ENCODE measurements at places on chromosomes 4 and X.

DNA sequence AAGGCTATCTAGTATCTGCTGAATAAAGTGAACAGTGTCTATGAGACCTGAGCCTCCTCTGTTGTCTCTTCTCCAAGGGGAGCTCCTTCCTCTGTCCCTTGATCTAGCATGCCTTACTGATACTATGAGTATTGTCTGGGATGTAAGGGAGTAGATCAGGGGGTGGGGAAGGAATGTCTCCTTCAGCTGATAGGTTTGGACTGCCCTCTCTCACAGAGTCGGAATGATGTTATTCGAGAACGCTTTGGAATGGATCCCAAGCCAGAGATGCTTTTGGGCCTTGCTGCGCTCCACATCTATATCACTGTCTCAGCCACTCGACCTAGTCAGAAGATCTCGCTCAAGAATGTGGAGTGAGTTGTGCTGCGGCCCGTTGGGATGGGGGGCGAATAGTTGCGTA is 68.3 kb upstream of the PRPS1 start:
- no peak for DNase-seq

DNA sequence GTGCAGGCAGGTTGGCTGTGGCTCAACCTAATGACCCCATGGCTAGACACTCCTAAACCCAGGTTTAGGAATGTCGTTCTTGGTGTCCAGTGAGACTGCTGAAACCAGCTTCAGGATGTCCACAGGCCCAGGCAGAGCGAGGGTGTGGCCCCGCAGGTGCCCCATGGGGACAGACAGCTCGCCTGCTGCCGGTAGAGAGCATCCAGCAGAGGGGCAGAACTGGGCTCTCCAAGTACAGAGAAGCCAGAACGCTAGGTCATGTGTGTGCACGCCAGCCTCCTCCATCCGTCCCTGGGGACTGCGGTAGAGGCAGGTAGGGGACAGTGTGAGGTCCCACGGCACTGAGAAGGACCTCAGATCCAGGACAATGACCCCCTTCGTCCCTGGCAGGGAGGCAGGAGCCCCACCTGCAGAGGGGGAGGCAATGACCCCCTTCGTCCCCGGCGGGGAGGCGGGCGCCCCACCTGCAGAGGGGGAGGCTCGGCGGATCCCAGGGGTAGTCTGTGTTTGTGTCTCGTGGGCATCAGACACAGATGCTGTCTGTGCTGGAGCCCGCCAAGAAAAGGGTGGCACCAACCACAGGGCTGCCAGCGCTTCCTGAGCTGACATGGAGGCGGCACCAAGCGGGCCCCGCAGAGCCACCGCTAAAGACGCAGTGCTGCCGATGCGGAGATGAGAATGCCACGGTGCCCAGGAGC is 118.4 kb downstream of the FAM53A start:
- DNase-seq: no peak

- DNase-seq: no peak
Observed at GRCh38 chr4:79869597-79870237, 203.3 kb downstream of the ANTXR2 start.

DNA sequence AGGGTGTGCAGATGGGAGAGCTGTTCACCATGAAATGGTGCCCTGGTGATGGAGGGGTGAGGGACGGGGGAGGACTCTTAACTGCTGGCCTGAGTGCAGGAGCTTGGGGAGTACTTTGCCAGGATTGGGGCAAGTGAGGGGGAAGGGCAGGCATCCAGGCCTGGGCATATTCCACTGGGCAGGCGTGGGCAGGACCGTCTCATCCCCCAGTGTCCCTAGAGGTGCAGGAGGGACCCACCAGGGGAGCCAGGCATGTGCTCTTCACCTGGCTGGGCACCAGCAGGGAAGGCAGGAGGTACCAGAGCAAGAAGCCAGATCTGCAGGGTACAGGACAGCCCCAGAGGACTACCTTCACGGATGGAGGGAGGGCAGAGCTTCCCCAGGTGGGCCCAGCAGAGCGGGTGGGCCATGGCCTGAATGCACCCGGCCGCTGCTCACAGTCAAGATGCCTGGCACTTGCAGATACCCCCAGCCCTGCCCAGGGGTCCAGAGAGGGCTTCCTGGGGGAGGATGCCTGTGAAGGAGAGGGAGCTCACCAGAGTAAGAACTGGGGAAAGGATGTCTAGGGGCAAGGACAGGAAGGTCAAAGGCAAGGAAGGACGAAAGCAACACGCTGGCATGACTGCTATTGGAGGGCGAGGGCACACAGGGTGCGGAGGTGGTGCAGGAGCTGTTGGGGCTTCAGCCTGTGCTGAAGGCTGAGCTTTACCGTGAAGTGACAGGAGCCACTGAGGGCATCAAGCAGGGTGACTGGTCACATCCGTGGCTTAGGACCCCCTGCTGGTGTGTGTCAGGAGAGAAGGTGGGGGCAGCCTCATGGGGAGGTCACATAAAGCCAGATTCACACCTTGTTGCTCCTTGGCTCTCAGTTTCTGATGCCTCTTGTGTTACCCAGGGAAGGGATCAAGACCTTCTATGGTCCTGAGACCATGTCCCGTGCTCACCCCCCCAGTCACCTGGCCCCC is 68.2 kb upstream of the NKX1-1 start:
- no peak for DNase-seq

DNA sequence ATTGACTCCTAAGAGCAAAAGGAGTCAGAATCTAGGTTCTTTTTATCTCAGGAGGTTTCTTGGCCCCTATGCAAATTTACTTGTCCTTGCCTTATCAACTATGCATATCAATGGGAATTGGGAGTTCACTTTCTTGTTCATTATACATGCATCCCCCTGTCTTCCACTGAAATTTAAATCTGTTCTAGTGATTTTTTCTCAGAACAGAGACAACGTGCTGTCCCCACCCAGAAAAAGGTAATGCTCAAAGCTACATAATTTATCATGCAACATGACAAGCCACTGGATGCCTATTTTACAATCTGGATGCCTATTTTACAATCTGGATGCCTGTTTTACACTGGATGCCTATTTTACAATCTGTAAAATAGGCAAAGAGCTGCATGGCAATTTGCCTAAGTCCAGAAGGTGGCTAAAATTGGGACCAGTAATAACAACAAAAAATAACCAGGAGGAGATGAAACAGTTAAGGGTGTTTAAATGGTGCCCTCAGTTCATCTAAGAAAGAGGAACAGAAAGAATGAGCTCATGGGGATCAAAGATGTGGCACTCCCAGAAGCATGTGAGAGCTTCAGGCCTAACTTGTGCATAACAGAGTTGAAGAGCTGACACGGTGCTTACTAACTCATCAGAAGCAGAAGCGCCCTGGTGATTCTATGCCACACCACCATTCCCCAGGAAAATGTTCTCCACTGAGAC is 537.8 kb upstream of the BOD1L1 start:
- no peak for DNase-seq

- no peak for DNase-seq
Observed at GRCh38 chr4:1043651-1044468, 32.4 kb downstream of the FGFRL1 start.

DNA sequence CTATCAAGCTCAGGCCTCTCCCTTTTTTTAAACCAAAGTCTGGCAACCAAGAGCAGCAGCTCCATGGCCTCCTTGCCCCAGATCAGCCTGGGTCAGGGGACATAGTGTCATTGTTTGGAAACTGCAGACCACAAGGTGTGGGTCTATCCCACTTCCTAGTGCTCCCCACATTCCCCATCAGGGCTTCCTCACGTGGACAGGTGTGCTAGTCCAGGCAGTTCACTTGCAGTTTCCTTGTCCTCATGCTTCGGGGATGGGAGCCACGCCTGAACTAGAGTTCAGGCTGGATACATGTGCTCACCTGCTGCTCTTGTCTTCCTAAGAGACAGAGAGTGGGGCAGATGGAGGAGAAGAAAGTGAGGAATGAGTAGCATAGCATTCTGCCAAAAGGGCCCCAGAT is 21.5 kb downstream of the SLC34A2 start:
- no peak for DNase-seq

- no peak for DNase-seq
Observed at GRCh38 chrX:12985331-12985730, 10.4 kb downstream of the TMSB4X start.

DNA sequence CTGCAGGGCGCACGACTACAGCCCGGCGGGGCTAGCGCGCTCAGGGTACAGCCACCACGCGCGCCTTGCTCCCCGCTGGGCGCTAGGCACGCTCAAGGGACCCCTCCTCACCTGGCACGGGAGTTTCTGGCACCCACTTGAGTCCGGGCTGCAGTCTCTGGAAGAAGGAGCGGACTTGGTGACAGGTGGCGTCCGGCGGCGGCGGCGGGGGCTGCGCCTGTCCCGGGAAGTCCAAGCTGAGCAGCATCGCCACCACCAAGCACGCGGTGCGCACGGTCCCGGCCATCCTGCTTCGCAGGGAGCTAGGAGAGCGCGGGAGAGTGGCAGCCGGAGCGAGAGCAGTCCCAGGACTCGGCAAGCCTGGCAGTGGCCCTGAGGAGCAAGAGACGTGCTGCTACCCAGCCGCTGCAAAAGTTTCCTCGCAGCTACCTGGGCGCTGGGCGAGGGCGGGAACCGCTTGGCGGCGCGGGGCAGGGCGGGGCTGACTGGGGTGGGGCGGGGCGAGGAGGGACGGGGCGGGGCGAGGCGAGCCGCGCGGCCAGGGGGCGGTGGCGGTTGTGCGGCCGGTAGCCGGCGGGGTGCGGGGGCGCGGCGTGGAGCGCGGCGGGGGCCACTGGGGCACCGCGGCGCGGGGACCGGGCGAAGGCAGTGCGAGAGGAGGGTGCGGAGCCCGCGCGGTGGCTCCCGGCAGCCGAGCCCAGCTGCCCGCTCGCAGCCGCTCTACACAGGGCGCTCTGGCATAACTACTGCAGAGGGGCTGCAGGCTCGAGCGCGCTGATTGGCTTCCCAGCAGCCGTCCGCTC is at the start of gene GPC3:
TSS of gene GPC3 (minus strand) at position 431 of the 803 bp plus-strand sequence.
- DNase-seq: peak; percentile 7

GRCh38 chrX:144006811-144007210 is 122.9 kb downstream of the UBE2NL start:
- DNase-seq: no peak

GRCh38 chrX:101550362-101550750 is at the start of gene ARMCX1:
ARMCX1 (plus strand) TSS chrX:101550547; CDS start chrX:101552931, 2,384 bp downstream.
- no peak for DNase-seq

- no peak for DNase-seq
Observed at GRCh38 chrX:153701706-153702105, 14.0 kb downstream of the SLC6A8 start.

- DNase-seq: no peak
Observed at GRCh38 chrX:78603908-78604307, 55.2 kb downstream of the RTL3 start.

- peak; percentile 5 for DNase-seq
Observed at GRCh38 chr4:94452476-94453371, 982 bp downstream of the PDLIM5 start.

GRCh38 chrX:11724122-11725017 is 33.7 kb upstream of the MSL3 start:
- no peak for DNase-seq

DNA sequence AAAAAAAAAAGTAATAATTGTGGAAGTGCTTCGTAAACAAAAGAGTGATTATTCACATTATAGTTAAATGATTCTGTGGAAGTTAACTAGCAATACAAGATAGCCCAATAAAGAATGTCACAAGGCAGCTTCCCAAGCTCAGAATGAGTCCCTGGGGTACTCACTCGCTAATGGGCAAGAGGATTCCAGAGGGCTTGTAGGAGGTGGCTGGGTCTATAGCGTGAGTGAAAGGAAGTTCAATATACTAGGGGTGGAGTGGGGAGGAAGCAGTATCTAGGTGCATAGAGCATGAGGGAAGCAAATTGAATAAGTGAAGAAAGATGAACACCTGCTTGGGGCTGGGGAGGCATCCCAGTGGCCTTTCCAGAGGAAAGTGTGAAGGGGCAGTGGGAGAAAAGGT is 42.5 kb downstream of the RTL5 start:
- DNase-seq: no peak

- no peak for DNase-seq
Observed at GRCh38 chr4:7929118-7929951, 10.3 kb downstream of the AFAP1 start.

DNA sequence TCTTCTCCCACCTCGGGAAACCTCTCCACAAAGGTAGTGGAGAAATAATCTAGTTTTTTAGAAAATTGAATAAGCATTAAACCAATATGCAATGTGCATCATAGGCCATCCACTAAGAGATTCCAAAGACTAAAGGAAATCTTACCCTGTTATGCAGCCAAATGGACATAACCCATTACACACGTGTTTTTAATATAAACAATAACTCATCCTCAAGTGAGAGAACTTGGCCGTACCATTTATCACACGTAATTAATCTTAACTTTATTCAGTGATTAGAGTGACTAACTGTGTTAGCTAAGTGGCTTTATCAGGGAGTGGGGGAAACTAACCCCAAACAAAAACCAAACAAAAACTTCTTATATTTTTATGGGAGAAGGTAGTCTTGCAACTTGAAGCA is 57.8 kb downstream of the AFM start:
- no peak for DNase-seq

Data from stimulated activated CD4-positive, alpha-beta T cell treated with anti-CD3 and anti-CD28 coated beads, Interleukin-1b, Interleukin-23, amount 100 ng/mL, for 24 hours (primary cell).